Head of caudate nucleus (tissue), 42 donors: ENCODE measurements at places on chromosomes 13 and 19.

DNA sequence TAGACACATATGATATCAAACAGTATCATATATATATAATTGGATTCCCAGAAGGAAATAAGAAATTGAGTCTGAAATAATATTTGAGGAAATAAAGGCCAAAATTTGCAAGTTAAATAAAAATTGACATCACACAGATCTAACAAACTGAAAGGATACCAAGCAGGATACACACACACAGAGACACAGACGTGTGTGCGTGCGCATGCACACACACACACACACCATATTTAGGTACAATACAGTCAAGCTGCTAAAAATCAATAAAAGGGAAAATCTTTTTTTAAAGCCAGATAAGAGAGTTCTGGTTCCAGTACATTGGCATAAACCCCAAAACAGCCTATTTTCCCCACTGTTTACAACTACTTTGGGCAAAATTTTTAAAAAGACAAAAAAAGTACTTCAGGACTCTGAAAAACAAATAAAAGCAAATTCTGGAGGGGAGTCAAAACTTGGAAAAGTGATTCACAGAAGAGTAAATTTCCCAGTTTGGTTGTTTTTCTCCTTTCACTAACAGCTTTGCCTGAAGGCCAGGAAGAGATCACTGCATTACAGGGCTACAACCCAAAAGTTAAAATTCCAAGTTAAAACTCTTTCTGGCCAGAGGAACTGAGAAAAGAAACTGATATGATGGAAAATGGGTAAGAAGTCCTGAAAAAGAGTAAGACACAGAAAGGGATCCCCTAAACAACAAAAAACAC lies 16.2 kb downstream of the MYCBP2 start:
- no peak for DNase-seq

DNA sequence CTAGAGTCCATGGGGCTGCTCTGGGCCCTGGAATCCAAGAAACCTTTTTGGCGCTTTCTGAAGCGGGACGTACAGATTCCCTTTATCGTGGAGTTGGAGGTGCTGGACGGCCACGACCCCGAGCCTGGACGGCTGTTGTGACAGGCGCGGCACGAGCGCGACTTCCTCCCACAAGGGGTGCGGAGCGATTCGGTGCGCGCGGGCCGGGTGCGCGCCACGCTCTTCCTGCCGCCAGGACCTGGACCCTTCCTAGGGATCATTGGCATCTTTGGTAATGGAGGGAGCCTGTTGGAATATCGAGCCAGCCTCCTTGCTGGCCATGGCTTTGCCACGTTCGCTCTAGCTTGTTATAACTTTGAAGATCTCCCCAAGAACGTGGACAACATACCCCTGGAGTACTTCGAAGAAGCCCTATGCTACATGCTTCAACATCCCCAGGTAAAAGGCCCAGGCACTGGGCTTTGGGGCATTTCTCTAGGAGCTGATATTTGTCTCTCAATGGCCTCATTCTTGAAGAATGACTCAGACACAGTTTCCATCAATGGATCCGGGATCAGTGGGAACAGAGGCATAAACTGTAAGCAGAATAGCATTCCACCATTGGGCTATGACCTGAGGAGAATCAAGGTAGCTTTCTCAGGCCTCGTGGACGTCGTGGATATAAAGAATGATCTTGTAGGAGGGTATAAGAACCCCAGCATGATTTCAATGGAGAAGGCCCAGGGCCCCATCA lies 3.5 kb upstream of the ZFP82 start:
- DNase-seq, result no peak

- no peak for DNase-seq
Observed at GRCh38 chr13:68608147-68608546, 1378.0 kb upstream of the PCDH9 start.

- no peak for DNase-seq
Observed at GRCh38 chr13:29472332-29472961, 123.0 kb downstream of the SLC7A1 start.

DNA sequence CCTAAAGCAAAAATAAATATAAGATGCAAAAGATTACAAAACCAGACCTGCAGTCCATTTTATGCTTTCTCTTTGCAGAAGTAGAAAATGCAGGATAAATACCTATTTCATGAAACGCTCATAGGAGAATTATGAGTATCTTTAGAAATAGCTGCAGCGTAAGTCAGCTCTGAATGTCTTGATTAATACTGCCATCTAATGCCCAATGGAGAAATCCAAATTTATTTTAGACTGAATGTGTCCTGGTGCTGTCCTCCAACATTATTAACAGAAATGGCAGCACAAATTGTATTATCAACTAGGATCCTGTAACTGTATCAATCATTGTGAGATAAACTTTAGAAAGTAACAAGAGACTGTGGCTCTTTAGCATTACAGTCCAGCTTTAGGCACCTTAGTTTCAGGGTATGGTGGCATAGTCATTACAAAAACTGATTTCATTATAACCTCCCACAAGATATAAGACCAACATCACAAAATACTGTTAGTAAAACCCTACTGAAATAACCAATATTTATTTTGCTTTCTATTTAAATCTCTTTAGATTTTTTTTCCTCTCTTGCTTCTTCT lies 162.1 kb upstream of the MIR17HG start:
- DNase-seq, result no peak

DNA sequence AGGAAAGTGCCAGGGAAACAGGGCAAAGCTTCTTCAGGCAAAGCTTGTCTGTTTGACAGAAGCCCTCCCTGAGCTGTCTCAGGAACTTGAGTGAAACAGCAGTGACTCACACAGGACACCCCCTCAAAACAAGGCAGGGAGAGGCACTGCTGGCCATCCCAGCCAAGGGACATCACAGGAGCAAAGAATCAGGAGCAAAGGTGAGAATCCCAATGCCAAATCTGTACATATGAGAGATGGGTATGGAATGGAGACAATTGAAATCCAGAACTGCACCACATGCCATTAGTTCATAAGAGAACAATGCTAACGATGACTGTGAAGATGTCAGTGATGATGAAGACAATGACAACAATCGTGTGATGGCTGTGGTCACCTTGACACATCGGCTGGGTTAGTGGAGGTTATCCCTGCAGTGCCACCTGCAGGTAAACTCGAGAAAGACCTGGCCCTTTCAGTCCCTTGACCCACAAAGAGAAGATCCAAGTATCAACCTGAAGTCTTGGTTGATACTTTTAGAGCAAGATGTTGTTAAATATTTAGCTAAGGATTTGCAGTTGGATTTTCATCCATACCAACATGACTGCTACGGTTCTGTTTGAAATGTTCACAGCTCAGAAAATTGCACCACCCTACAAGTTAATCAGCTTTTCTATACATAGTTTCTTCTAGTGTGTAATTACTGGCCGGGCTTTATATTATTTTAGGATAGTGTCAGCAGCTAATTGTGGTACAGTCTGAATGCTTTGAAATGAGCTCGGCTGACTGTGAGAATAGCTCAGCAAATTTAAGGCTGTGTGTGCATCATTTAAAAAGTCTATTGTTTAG lies 42.0 kb upstream of the IPO5 start:
- no peak for DNase-seq

- DNase-seq, result no peak
Observed at GRCh38 chr13:100789968-100790367, 115.4 kb upstream of the TMTC4 start.

DNA sequence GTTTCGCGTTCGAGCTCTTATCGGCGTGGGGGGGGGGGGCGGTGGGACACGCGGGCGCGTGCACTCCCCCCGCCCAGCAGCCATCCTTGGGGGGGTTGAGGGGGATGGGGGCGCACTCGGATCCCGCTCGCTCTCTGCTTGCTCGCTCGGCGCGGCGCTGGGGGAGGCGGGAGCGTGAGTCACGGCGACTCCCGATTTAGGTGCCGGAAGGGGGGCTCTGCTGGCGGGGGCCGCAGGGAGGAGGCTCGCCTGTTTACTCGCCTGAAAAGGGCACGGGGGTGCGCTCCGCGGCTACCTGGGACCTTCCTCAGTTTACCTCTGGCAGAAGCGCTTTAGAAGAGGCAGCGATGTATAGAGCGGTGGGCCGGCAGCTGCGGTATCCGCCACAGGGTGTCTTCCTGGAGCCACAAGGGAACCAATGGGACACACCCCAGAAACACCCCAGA lies 1.1 kb upstream of the PDE4A start:
- peak; percentile 86 for DNase-seq

DNA sequence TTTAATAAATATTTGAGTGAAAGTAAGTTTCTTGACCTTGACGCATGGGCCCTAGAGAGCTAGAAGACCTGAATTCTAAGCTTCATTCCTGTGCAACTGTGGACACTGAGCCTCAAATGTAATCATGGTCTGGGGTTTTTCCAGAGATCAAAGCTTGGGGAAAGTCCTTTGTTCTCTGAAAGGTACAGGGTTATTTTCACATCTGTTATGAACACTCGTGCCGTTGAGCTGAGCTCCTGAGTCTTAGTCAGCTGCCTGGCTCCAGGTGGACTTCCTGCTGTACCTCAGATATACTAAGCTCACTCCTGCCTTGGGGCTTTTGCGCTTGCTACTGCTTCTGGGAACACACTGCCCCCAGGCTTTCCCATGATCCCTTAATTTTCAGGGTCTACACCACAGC lies 7.5 kb upstream of the ZBTB32 start:
- no peak for DNase-seq

DNA sequence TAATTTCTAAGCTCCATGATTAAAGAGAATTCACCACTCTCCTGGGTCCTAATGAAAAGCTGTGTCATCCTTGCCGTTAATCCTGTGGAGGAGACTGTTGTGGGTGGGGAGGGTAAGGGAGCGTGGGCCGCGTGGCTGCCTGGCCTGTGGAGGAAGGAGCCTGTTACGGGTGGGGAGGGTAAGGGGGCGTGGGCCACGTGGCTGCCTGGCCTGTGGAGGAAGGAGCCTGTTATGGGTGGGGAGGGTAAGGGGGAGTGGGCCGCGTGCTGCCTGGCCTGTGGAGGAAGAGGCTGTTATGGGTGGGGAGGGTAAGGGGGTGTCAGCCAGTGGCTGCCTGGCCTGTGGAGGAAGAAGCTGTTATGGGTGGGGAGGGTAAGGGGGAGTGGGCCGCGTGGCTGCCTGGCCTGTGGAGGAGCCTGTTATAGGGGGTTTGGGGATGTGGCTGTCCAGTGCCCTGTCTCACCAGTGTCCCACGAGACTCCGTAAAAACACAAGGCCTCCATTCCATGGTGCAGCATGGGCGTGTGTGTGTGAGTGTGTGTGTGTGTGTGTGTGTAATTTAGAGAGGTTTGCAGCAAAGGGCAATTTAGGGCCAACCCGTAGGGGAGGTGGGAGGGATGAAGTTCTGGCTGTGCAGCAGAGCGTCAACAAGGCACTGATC lies 15.6 kb upstream of the DCUN1D2 start:
- no peak for DNase-seq

DNA sequence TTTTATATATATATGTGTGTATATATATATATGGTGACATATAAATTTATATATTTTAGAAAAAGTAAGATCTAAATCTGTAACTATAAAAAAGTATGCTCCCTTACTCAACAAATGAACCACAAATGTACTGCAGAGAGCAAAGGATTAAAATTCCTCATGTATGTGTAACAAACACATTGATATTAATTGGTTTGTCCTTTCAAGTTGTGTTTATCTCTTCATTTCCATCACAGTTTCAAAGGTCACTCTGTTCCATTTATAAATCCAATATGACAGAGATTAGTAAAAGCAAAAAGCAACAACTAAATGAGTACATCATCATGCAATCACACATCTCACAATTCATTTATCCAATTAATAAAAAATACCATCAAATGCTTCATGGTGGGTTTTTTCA lies 247.9 kb downstream of the DACH1 start:
- DNase-seq, result no peak

GRCh38 chr19:58554494-58555368 lies at the start of gene CHMP2A:
Gene CHMP2A, minus strand, starts transcription at chr19:58555105. Its CDS starts 893 bp downstream, at chr19:58554212.
- DNase-seq, result peak; percentile 99

GRCh38 chr13:38429916-38430315 lies 80.3 kb downstream of the UFM1 start:
- DNase-seq, result no peak

DNA sequence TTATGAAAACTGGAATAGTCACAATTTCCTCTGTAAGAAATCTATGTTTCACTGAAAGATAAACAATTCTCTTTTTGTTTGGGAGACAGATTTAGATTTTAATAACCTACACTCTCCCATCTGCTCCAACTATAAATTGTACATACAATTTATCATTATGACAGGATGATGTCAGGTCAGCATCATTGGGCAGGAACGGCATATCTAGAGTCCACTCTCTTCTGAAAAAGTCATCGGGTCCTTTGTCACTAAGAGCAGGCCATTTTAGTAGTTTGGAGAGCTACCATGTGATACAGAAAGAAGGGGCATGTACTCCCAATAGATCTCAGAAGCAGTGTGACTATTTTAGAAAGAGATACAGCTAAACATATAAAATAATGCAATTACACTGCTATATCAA lies 180.8 kb upstream of the ARGLU1 start:
- no peak for DNase-seq

DNA sequence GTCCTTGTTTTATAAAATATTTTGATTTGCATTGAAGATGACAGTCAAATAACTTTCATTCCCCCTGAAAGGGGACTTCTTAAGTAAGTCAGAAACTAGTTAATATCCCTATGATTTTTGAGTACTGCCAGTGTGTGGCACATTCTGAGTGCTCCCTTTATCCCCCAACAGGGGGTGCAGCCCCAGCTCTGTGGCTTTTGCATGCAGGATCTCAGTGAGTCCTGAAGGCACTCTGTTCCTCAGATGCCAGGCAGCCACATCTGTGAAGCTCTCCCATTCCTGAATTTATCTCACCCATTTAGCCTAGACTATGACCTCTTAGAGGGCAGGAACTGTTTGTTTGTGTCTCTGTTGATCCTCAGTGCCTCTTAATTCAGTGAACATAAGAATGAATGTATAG lies 123.1 kb downstream of the CDK8 start:
- no peak for DNase-seq

GRCh38 chr13:99484473-99484872 lies 16.8 kb upstream of the TM9SF2 start:
- no peak for DNase-seq

DNA sequence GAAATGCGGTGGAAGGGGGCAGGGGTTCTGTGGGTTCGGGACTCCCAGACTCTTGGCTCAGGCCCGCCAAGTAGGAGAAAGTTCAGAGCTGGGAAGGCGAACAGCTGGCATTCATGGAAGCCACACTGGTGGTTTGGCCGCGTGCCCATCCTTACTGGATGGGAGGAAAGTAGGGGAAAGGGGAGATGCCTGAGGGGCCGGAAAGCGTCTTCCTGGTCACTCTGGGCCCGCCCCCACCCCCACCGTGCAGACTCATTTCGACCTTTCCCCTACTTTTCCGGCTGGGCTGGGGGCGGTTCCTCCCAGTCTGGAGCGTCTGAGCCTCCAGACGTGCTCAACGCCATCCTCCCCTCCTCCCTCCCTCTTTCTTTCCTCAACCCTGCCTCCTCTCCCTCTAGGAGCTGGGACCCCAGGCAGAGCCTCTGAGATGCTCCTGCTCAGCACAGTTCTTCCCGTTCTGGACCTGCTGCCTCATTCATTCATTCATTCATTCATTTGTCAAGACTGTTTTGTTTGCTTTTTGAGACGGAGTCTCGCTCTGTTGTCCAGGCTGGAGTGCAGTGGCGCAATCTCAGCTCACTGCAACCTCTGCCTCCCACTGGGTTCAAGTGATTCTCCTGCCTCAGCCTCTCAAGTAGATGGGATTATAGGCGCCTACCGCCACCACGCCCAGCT lies 3.5 kb downstream of the ANGPTL4 start:
- peak; percentile 77 for DNase-seq

GRCh38 chr13:46010148-46010547 lies 42.4 kb downstream of the ZC3H13 start:
- DNase-seq, result no peak

- no peak for DNase-seq
Observed at GRCh38 chr19:47631681-47632446, 22.9 kb downstream of the BICRA start.

GRCh38 chr13:45700971-45701900 lies 884 bp upstream of the CBY2 start:
- no peak for DNase-seq

- no peak for DNase-seq
Observed at GRCh38 chr19:55678121-55678671, 3.2 kb downstream of the EPN1 start.
